Activated naive CD4-positive, alpha-beta T cell treated with Interleukin-2 at 50 U/mL for 16 hours (primary cell): ENCODE measurements at places on chromosomes 2 and 18.
A peak's percentile ranks its signal among the peaks of the same experiment; 100 is the strongest.

DNA sequence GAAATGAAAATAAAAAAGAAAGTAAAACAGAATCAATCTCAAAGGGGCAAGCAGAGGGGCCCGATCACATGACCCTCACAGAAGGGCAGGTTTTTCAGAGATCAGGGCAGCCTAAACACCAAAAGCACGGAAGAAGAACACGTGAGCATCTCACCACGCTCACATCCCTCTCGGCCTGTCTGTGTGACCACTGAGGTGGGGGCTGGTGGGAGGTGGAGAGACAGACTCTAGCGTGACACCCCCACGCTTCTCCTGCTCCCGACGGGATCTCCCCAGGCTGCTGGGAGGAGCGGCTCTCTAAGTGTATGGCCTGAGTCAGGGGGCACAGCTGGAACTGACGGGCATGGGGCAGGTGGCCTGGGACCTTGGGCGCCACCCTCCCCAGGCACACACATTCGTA is 23.5 kb upstream of the MTERF4 start:
- DNase-seq, result no peak

DNA sequence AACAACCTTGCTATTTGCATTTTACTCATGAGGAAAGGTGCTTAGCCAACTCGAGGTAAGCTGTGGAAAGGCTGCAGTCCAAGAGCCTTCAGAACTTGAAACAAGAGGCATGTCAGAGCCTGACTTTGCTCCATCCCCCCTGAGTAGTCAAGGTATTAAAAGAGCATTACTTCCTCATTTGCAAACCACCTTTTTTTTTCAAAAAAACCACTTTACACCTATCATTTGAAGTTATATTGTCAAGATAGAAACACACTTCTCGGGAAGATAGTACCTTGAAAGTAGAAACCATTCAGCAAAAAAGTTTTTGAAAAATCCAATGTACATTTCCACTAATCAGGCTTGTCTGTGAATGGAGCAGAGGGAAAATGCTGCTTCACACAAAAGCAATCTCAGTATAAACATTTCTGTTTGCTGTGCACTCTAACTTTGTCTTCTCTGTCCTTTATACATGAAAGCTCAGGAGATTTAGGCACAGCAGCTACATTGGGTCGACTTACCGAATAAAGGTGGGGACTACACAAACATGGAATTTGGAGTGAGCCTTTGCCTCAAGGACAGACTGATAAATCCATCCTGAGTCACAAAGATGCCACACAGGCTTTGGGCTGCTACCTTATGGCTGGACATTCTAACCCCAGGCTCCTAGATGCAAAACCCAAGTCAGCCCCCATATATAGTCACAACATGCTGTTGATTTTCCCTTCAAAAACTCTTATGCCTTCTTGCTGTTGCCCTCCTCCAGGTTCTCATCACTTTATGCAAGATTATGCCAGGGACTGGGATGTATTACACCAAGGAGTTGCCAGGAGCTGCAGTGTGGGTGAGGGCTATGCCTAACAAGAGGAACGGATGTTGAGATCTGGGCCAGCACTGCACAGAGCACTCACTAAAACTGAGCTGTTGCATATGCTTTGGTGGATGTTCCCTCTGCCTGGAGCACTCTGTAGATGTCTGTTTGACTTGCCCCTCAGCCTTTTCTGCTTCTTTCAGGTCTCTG is 41.4 kb upstream of the EML4 start:
- DNase-seq, result no peak

- DNase-seq, result no peak
These were observed 117.0 kb downstream of the STK39 start for GRCh38 chr2:168130346-168130745.

- no peak for DNase-seq
These were observed 55.3 kb downstream of the SP3 start for GRCh38 chr2:173909846-173910245.

DNA sequence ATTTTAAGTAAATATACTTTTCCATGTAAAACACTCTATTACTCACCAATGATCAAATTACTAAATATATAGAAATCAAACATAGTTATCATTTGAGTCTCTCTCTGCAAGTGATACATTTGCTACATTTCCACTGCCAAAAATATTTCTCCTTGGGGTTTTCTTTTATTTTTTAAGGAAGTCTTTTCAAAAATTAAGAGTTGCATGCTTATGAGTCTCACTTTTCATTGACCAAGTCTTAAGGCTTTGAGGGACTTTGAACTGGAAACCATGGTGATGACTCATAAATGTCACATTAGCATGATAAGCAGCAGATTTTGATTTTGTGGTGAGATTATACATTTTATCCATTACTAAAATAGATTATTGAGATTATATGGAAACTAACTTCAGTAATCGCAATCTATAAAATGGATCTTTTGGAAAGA is 152.9 kb downstream of the FAM124B start:
- DNase-seq, result no peak

GRCh38 chr2:27400348-27401135 is 8.8 kb downstream of the PPM1G start:
- no peak for DNase-seq

GRCh38 chr2:112811841-112812306 is 24.7 kb downstream of the IL1B start:
- peak; percentile 27 for DNase-seq

DNA sequence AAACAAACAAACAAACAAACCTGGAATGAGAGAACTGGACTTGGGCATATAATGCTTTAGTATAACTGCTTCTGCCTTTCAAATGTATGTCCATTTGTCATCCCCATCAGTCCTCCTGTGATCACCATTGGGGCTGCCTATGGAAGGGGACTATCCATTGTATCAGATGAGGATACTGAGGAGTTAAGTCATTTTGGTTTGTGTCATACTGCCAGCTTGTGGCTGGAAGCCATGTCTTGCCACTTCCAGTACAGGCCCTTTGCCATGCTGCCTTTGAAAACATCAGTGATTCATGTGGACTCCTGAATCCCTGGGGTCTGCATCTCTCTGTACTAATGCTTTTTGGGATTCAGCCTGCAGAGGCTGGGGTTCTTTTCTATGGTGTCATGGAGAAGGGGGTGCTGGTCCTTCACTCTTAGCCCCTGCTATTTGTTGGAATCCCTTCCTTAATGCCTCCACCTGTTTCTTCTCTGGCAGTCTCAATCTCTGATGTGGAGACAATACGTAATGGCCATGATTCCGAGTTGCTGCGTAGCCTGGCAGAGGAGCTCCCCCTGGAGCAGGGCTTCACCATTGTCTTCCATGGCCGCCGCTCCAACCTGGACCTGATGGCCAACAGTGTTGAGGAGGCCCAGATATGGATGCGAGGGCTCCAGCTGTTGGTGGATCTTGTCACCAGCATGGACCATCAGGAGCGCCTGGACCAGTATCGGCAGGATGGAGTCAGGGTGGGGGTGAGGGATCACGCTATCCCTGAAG is 10.6 kb downstream of the PLCD4 start:
- DNase-seq, result no peak

GRCh38 chr18:50218432-50219197 is 23.7 kb upstream of the MYO5B start:
- DNase-seq, result peak; percentile 21

DNA sequence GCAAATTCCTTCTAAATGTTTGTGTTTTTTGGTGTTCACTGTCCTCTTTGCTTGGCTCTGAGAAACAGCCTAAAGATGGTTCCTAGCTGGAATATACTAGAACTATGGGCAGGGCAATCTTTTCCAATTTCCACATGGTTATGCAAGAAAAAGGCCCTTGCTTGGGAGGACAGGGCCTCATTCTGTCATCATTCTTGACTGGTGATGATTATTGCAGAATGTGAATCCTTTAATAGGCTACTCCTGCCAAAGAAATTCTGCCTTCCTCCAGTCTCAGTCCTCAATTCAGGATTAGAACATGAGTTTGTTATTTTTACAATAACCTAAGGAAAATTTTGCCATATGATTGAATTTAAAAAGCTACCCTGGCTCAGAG is 218.7 kb downstream of the HNMT start:
- DNase-seq, result no peak

DNA sequence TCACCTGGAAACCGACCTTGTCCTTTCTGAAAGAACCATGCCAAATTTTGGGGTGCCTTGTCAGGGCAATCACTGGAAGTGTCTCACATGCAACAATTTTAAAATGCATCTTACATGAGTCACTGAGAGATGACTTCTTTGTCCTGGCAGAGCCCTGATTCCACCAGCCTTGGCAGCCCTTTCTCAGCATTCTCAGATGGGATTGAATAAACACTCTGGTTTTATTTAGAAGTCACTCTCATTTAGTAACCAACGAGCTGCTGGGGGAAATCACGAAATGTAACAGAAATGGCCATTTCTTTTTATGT is 3.8 kb upstream of the ATP8B1 start:
- no peak for DNase-seq

- no peak for DNase-seq
These were observed 190.8 kb downstream of the SH3BP4 start for GRCh38 chr2:235142601-235143000.

- DNase-seq, result no peak
These were observed 70.6 kb downstream of the SAP130 start for GRCh38 chr2:127957240-127957639.

DNA sequence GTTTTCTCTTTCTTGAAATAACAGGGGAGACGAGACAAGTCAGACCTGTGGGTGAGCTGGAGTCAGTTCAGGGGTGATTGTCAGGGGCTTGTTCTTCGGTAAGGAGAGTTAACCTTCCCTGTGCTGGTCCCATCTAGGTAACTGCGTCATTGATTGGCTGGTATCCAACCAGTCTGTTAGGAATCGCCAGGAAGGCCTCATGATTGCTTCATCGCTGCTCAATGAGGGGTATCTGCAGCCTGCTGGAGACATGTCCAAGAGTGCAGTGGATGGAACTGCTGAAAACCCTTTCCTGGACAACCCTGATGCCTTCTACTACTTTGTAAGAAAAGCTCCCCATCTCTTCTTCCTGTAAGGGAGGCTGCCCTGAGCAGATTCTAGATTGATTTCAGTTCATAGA is 21.3 kb downstream of the PLEK start:
- DNase-seq, result no peak

DNA sequence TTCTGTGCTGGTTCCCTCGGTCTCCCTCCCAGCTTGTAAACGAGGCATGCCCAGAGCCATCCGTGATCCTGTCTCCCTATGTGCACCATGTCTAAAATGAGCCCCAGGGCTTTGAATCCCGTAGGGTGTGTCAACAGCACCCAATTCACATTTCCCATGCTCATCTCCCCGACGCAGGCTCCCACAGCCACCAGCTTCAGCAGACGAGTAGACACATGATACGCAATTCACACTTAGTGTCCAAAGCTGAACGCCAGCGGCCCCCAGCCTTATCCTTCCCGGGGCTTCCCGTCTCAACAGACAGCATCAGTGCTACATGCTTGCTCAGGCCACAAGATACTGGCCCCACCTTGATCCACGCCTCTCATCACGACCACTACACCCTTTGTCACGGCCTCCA is 88.1 kb downstream of the EIPR1 start:
- DNase-seq, result no peak

- DNase-seq, result no peak
These were observed 225.1 kb downstream of the TFCP2L1 start for GRCh38 chr2:121059651-121060649.

- no peak for DNase-seq
These were observed 593.3 kb upstream of the FANCL start for GRCh38 chr2:58834404-58834803.

GRCh38 chr2:241091734-241092445 is 10.2 kb downstream of the MTERF4 start:
- no peak for DNase-seq

DNA sequence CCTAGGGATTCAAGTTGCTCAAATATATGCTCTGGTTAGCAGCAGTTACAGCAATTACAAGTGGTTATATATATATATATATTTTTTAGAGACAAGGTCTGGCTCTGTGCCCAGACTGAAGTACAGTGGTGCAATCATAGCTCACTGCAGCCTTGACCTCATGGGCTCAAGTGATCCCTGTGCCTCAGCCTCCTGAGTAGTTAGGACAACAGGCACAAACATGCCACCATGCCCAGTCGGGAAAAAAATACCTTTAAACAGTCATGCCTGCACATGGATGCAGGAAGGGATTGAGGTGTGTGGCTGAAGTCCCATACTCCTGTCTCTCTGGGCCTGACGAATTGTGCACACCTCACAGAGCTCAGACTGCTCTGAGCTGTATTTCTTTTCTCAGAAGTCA is 19.6 kb upstream of the DNAH7 start:
- DNase-seq, result no peak

GRCh38 chr18:37481072-37481471 is 84.5 kb downstream of the CELF4 start:
- DNase-seq, result no peak

GRCh38 chr18:13354402-13354801 is 135.8 kb downstream of the LDLRAD4 start:
- DNase-seq, result no peak

DNA sequence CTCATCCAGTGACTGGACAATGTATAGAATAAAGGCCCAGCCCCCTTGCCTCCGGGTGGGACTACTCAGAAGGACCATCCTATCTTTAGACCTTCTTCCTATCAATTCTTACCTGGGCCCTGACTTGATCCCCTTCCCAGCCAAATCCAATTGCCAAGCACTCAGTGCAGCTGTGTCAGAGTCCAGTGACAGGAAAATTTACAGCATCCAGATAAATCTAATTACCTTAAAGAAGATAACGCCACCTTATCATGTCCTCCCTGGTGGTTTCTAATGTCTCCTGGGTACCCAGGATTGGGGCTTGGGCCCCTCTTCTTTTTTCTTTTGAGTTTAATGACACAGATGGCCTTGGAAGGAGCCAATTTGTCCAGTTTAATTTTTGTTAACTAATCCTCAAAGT is 19.3 kb downstream of the LHCGR start:
- no peak for DNase-seq

DNA sequence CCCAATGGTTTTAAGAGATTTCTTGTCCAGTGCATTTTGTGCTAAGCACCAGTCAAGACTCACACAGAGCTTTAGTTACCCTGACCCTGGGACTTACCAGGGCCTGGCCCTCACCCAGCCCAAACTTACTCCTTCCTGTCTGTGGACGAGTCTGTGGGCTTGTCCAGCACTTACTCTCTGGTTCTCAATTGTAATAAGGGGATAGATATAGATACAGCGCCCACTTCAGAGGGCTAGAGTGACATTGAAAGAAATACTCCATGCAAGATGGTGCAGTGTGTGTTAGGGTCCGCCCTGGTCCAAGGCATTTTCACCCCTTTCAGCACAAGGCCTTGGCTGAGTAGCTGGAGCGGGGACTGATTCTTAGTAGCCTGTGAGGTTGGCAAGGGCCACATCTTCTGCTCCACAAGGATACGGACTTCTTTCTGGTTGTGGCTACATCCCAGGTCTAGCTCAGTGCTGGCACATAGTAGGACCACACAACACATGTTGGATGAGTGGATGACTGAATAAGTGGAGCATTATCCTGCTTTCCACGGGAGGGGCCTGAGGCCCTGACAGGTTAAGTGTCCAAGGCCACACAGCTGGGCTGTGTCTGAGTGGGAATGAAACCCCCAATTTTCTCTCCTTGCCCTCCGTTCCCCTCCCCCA is 3.8 kb upstream of the ARID5A start:
- DNase-seq, result no peak
